ENCODE measurements at places on chromosomes 4 and X.

DNA sequence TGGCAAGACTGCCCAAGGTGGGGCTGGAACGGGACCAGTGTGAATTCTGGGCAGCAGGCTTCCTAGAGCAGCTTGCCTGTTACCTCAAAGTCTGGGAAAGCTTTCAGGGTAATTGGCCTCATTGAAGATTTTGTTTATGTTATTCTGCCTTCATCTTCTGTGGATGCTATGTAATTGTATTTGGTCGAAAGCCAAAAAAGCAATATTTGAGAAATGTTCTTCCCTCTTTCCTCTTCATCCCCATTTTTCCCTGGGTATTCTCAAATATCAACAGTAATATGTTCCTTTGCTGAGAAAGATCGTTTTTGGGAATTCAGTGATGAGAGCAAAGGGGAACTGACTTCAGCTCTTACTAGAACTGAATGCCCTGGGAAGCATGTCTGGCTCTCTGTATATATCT lies 12.9 kb downstream of the TMEM131L start:
- H3K27me3 ChIP-seq, result no peaks in the 10 kb centered on the region
- no peak for DNase-seq
- no peak overlapping the region for H3K27ac ChIP-seq

GRCh38 chr4:40202474-40202873 lies 5.6 kb downstream of the RHOH start:
- no peak for DNase-seq
- no peaks in the 10 kb centered on the region for H3K4me1 ChIP-seq
- no peaks in the 10 kb centered on the region for H3K27me3 ChIP-seq
- peak overlapping the region; percentile 42 for H3K27ac ChIP-seq
- no peak overlapping the region for H3K4me3 ChIP-seq
- no peaks in the 10 kb centered on the region for H3K36me3 ChIP-seq

DNA sequence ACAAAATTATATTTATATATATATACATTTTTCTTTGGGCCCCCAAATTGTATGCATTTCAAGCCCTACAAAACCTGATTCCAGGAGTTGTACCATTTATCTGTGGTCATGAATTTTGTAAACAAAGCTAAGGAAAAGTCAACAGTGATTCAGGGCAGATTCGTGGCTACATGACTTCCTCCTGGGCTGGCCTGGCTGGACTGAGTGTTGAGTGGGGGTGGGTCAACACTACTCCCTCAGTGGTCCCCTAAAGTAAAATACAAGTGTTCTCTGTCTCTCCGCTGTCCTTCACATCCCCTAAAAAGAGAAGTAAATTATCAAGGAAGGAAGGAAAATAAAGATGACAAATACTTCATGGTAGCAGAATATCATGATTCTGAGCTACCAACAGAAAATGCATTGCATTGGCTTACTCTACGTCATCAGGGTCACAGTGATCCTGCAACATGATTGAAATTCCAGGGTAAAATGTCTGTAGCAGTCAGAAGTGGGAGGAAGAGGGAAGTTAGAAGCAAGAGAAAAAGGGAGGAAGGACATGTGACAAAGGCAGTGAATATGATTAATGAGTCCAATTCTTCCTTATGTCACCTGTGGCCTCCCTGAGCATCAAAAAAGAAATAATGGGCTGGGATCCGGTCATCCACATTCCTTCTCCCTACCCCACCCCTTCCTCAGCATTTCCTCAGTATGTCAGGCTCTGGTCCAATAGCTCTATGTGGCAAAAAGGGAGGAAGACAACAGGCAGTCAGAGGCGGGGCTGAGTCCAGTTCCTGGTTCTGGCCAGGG lies 42.4 kb upstream of the MYOZ2 start:
- no peaks in the 10 kb centered on the region for H3K4me1 ChIP-seq
- H3K27ac ChIP-seq, result no peak overlapping the region
- H3K4me3 ChIP-seq, result no peak overlapping the region
- DNase-seq, result no peak
- no peaks in the 10 kb centered on the region for H3K27me3 ChIP-seq

DNA sequence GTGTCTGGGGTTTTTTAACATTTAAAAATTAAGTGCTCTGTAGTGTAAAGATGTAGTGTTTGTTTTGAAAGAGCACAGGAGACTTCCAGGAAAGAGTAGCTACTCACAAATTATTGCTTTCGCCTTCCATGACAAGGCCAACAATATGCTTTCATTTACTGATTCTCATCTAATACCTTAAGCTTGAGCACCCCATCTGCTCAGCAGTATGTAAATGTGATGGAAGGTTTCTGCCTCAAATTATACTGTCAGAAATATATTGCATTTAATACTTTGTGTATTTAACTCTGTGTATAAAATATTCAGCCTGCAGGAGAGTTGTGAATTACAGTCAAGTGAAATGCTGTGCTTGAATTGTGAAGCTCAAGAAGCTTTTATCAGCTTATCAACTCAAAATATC lies 296.3 kb upstream of the ATOH1 start:
- H3K27me3 ChIP-seq, result no peaks in the 10 kb centered on the region
- H3K27ac ChIP-seq, result no peak overlapping the region
- H3K36me3 ChIP-seq, result no peaks in the 10 kb centered on the region
- no peak overlapping the region for H3K4me3 ChIP-seq
- DNase-seq, result no peak
- no peaks in the 10 kb centered on the region for H3K4me1 ChIP-seq

- peak; percentile 3 for DNase-seq
- peaks cover 39% of the 10 kb centered on the region for H3K4me1 ChIP-seq
- peak within 1 kb of the TSS; percentile 80 for H3K27ac ChIP-seq
- no peaks in the 10 kb centered on the region for H3K36me3 ChIP-seq
- peak within 1 kb of the TSS; percentile 18 for H3K4me3 ChIP-seq
- H3K27me3 ChIP-seq, result no peaks in the 10 kb centered on the region
Measured at GRCh38 chr4:89056953-89057398, at the start of gene FAM13A. TSS of gene FAM13A (minus strand) at chr4:89057185. CDS start at chr4:89056964, 221 bp downstream.

DNA sequence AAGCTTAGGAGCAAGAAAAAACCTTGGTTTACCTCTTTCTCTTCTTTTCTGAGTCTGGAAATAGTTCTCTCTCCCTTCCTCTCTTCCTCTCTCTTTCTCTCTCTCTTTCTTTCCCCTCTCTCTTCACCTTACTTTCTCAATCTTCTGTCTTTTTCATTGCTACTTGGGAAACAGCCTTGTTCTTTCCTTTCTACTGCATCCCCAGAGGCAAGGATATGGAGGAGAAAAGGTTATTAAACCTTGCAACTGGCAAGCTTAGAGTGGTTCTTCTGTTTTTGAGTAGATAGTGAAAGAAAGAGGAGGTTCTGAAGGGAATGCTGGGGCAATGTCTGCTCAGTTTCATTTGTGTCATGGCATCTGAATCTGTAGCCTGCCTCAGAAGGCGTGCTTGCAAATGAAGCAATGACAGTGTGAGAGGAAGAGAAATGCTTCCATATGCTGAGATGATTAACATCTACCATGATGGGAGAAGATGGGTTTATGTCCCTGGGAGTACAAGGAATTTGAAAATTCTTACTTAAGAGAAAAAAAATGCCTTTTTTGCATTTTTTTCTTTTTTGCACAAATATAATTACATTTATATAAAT lies 190.6 kb downstream of the CEP135 start:
- H3K27me3 ChIP-seq, result no peaks in the 10 kb centered on the region
- no peaks in the 10 kb centered on the region for H3K36me3 ChIP-seq
- H3K27ac ChIP-seq, result no peak overlapping the region
- H3K4me3 ChIP-seq, result no peak overlapping the region

DNA sequence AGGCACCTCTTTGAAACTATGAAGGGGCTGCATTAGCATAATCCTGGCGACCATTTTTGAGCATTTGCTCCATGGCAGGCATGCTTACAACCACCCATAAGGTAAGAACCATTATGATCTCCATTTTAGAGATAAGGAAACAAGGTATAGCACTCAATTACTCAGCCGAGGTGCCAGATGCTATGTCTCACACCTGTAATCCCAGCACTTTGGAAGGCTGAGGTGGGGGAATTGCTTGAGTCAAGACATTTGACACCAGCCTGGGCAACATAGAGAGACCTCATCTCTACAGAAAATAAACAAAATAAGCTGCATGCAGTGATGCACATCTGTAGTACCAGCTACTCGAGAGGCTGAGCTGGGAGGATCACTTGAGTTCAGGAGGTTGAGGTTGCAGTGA lies 43.6 kb downstream of the TIGD4 start:
- H3K36me3 ChIP-seq, result no peaks in the 10 kb centered on the region
- no peak overlapping the region for H3K27ac ChIP-seq
- no peak overlapping the region for H3K4me3 ChIP-seq
- H3K4me1 ChIP-seq, result peaks cover 12% of the 10 kb centered on the region

DNA sequence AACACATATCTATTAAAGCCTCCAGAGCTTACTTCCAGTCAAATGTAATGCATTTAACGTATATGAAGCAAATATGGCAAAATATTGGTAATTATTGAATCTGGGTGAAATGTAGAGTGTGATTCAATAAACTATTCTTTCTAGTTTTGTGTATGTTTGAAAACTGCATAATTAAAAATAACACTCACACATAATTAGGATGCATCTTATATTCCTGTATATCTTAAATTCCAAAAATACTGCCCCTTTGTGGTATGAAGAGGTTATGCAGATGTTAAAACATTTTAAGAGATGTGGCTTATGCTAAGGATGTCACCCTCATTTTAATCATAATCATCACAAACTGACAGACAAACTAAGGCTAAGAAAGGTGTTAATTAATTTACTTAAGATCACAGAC lies 182.9 kb downstream of the COX18 start:
- H3K27ac ChIP-seq, result no peak overlapping the region
- no peaks in the 10 kb centered on the region for H3K27me3 ChIP-seq
- no peak overlapping the region for H3K4me3 ChIP-seq

DNA sequence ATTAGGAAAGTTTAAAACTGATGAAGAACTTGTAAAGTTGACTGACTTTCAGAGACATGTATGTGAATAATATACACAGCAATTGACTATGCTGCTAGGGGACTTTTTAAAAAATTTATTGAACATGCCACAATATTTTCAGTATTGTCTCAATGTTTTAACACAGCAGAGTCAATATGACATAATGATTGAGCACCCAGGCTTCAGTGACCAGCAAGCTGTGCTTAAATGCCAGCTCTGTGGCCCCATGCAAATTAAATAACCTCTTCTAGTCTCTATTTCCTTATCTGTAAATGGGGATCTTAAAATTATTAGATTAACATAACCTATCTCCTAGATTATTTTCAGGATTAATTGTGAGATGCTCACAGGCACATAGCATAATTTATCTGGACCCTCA lies 56.8 kb upstream of the TXK start:
- H3K27me3 ChIP-seq, result no peaks in the 10 kb centered on the region
- no peak overlapping the region for H3K27ac ChIP-seq

GRCh38 chr4:92249541-92249940 lies 54.2 kb upstream of the GRID2 start:
- H3K27me3 ChIP-seq, result no peaks in the 10 kb centered on the region
- no peaks in the 10 kb centered on the region for H3K4me1 ChIP-seq
- H3K36me3 ChIP-seq, result no peaks in the 10 kb centered on the region
- no peak for DNase-seq

DNA sequence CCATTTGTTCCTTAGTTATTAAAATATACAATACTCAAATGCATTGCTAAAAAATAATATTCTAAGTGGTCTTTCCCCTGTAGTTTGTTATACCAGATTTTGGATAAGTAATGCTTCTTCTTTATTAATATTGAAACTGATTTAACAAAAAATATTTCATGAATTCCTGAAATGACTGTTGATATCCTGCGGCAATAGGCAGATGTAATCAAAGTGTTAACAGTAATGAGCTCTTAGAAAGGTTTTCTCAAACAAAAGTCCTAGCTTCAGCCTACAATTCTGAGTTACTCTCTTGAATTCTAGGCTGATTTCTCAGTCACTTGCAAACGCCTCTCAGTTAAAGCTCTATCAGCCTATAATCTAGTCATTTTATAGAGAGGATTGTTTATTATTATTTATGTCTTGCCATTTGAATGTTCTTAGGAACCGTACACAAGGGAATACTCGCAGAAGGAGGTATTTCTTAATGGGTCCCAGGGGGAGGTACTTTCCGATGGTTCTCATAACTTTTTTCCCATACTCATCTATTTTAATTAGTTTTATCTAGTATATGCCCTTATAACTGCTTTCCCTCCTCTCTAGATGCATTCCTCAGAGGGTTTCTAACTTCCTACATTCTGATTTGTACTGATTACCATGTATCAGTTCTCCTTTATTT lies 96.8 kb downstream of the FNIP2 start:
- no peaks in the 10 kb centered on the region for H3K27me3 ChIP-seq
- DNase-seq, result no peak
- H3K36me3 ChIP-seq, result no peaks in the 10 kb centered on the region
- H3K27ac ChIP-seq, result no peak overlapping the region
- H3K4me1 ChIP-seq, result no peaks in the 10 kb centered on the region

GRCh38 chr4:53059256-53059655 lies 197.1 kb downstream of the RASL11B start:
- no peaks in the 10 kb centered on the region for H3K27me3 ChIP-seq
- H3K4me1 ChIP-seq, result no peaks in the 10 kb centered on the region
- H3K4me3 ChIP-seq, result no peak overlapping the region
- H3K36me3 ChIP-seq, result no peaks in the 10 kb centered on the region
- no peak for DNase-seq

DNA sequence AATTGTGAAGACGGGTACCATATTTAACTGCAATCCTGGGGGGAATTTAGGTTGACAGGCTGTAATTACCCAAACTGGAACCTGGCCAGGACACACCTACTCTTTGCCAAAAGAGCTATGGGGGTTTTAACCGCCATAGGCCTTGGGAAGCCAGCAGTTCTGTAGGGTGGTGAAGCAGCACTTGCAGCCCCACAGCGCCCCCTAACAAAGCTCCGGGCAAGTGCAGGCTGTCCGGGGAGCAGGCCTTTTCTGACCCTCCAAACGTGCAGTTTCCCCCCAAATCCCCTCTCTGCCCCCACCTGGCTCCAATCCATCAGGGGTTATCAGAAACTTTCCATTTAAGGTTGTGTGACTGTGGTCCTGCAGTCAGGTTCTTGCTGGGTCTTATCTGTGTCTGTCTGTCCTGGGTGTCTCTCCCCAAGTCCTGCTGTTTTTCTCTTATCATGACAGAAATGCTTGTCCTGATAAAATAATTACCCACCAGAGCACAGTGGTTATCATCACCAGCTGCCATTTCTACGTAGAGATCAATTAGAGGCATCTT lies 350.9 kb downstream of the MID1IP1 start:
- no peak for DNase-seq
- no peak overlapping the region for H3K27ac ChIP-seq
- H3K36me3 ChIP-seq, result no peaks in the 10 kb centered on the region
- H3K27me3 ChIP-seq, result no peaks in the 10 kb centered on the region

GRCh38 chr4:73487233-73487632 lies 5.7 kb downstream of the AFM start:
- H3K4me3 ChIP-seq, result no peak overlapping the region
- H3K27ac ChIP-seq, result no peak overlapping the region
- DNase-seq, result no peak
- H3K4me1 ChIP-seq, result no peaks in the 10 kb centered on the region

- no peak overlapping the region for H3K4me3 ChIP-seq
- H3K27ac ChIP-seq, result no peak overlapping the region
- no peak for DNase-seq
- no peaks in the 10 kb centered on the region for H3K27me3 ChIP-seq
- H3K36me3 ChIP-seq, result no peaks in the 10 kb centered on the region
Measured at GRCh38 chr4:144905286-144905685, 192.7 kb downstream of the ANAPC10 start.

- no peaks in the 10 kb centered on the region for H3K4me1 ChIP-seq
- H3K27ac ChIP-seq, result no peak overlapping the region
- DNase-seq, result no peak
- H3K4me3 ChIP-seq, result no peak overlapping the region
- H3K27me3 ChIP-seq, result no peaks in the 10 kb centered on the region
Measured at GRCh38 chr4:13615161-13615560, 12.4 kb downstream of the BOD1L1 start.
